ENCODE measurements at places on chromosomes 6 and 20.

- ATAC-seq: no peak
These were observed 3.7 kb downstream of the FLRT3 start for GRCh38 chr20:14333721-14334120.

DNA sequence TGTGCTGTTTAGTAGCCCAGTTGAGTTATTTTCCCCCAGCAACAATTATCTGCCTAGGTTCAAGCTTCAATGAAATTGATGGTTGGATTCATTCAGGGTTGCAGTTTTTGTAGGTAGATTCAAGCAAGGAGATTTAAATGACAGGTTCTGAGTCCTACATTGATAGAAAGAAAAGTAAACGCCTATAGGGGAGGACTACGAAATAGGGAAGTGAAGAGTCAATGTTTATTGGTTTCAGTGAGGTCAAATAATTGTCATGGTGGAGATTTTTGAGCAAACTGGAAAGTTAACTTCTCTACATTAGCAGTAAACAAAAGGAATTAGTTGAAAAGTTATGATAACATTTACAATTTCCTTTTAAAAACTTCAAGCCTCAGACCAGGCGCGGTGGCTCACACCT lies 734 bp upstream of the WFDC13 start:
- ATAC-seq: no peak

GRCh38 chr20:54284928-54285704 lies 77.2 kb downstream of the PFDN4 start:
- peak; percentile 90 for ATAC-seq

GRCh38 chr20:4046926-4047325 lies 31.6 kb upstream of the RNF24 start:
- ATAC-seq: no peak

- ATAC-seq: peak; percentile 78
These were observed 60.6 kb upstream of the NT5E start for GRCh38 chr6:85389151-85389797.

DNA sequence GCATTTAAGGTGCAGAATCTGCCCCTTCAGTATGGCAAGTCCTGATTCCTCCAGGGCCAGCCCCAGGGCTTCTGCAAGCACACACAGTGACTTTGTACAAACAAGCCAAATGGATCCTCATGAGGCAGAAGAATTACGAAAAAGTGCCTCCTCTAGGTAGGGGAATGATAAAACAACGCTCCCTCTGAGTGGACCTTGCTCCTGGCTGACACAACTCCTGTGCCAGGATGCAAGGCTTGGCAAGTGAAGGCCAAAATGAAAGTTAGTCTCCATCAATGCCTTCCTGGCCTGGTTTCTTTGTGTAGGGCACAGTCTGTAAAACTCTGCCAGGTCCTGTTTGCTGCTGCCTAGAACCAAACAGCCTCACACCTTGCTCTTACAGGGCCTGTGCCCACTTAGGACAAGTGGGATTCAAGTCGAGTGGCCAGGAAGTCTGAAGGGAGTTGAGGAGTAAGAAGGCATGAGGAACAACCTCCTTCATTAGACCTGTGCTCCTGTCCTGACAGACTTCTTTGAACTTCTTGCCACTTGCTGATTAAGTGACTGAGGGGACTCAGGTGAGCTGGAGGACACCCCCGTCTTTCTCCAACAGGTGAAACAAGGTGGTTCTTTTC lies 417.1 kb downstream of the CDC5L start:
- no peak for ATAC-seq

GRCh38 chr6:54865091-54865631 lies 18.6 kb downstream of the FAM83B start:
- no peak for ATAC-seq

DNA sequence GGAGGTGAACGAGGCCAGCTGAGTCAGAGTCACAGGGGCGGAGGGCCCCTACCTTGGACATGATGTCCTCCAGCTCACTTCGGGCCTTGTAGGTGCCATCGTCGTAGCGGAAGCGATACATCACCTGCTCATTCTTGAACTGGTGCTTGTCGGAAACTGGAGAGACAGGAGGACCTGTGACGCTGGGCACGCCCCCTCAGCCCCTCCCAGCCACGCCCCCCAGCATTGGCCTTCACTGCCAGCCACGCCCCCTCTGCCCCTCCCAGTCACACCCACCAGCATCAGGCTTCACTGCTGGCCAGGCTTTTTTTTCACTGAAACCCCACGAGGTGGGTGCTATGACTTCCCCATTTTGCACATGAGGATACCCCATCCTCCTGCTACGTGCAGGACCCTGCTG lies 148.2 kb downstream of the PREX1 start:
- no peak for ATAC-seq

DNA sequence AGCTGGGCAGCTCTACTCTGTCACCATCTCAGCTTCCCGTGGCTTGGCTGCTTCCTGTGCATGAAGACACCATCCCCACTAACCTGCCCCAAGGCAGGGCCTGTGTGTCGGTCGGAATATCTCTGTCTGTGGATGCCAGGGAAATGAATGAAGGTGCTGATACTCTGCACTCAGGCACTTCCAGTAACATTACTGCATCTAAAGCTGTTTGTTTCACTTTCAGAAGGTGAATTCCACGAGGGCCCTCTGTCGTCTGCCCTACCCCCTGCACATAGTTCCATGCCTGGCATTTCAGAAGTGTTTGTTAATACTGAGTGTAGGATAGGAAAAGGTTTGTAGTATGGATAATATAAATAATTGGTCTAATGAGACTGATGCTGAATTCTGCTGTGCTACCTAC lies 114.7 kb upstream of the GMDS start:
- ATAC-seq: no peak

GRCh38 chr6:138714493-138714892 lies 59.1 kb upstream of the CCDC28A start:
- ATAC-seq: no peak

DNA sequence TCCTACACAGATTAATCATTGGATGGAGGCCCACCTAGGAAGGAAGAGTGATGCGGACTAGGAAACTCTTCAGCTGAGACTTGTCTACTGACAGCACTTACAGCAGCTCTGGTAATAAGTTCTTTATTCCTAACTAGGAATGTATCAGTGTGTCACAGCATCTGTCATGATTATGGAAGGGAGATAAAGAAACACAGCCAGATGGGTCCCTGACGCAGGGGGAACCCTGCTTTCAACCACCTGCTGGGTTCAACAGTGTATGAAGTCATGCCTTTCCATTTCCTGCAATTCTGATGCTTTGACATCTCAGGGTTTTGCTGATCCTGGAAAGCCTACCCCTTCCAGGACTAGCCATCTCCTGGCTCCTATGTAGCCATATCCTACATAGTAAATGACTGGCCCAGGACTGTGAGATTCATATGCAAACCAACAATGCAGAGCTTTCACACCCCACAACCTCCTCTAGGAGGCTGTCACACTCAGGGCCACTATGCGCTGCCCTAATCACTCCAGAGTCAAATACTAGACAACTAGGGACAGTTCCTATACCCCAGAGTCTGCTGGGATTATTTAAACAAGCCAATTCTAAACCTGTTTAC lies 29.0 kb upstream of the MANEA start:
- no peak for ATAC-seq

DNA sequence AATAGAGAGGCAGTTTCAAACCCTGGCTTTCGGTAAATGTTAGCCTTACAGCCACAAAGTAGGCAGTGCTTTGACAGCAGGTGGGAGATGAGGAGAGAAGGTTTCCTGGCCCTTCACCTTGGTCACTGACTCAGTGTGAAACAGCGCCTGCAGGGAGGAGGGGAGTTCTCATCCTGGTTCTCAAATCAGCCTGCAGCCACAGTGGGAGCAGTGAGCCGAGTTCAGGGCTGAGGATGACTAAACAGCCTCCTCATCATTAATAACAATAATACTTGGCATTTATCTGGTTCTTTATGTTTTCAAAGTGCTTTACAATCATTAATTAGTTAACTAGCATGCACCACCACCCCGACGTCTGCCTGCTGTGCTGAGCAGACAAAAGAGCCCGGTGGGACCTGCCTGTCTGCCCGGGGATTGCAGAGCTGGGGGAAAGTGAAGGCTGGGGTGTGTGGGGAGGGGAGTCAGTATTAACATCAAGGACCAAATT lies 59.6 kb downstream of the PRDM1 start:
- peak; percentile 64 for ATAC-seq

DNA sequence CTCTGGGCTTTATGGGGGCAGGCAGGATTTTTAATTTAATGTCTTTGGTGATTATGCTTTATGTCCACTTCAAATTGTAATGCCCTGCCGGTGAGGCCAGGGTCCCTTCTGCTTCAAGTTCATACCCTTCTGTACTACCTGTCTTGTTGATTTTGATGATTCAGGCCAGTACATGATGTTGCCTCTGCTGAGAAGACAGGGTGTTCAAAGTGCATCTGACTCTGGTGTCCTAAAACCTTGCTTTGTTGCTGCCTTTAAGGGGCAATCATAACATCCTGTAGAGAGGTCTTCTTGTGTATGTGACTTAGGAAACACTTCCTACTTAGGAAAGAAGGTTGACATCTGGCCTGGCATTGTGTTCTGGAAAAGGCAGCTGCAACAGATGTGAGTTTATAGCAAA lies 113.2 kb downstream of the TMEM170B start:
- no peak for ATAC-seq

DNA sequence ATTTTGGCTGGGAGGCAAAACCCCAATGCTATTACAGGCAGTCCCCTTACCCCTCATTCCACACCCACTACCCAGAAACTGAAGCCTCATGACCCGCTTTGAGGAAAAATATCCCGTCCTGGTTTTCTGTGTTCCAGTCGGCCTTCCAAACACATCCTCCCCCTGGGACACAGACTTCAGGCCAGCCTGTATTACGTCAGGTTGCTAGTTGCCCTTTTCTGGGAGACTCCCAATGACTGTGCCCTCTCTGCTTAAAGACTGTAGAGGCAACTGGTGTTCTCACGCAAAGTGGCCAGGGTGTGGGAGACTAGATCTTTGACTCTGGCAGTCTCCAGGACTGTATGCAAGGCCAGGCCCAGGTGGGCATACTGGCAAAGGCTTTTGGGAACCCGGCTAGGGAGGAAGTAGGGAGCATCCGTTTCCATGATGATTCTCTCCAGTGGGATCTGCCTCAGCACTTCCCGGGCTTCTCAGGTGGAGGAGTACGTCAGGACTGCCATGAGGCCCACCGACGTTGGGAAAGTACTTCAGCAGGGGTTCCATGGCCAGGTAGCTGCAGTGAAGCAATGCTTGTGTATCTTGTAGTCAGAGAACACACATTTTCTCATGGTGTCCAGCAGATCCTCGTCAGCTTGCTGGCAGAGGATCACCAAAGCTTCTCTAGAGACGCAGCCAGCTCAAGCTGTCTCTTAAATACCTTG lies 34.9 kb downstream of the DYNLT1 start:
- no peak for ATAC-seq

DNA sequence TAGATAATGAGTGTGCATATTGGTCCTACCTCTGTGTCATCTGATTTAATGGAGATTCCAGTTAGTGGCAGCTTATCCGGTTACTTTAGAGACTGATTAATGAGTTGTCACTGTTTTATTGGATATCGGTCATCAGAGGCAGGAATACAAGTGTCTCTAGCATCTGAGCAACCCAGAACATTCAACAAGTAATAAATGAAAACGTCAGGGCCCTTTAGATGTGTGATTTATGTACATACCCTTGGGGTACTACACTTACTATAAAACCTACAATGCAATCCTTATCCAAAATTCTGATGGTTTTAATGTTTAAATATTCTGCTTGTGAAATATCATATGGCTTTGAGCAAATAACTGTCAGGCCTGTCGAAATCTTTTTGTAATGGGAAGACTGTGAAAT lies 1117.9 kb upstream of the FLRT3 start:
- ATAC-seq: no peak

DNA sequence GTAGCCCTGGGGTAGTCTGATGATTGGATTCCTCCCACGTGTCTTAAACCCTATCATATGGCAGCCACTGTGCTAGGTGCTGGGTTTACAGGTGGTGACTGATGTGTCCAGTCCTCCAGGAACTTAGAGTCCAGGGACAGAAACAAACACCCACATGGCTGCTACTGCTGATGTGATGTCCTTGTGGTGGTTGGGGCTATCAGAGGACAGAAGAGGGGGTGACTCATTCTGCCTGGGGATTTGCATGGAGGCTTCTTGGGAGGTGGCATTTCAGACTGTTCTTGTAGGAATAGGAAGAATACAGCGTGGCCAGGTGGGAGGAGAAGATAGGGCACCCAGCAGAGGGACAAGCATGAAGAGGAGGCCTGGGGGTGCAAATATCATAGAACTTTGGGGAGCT lies 9.8 kb downstream of the RAET1G start:
- peak; percentile 21 for ATAC-seq

DNA sequence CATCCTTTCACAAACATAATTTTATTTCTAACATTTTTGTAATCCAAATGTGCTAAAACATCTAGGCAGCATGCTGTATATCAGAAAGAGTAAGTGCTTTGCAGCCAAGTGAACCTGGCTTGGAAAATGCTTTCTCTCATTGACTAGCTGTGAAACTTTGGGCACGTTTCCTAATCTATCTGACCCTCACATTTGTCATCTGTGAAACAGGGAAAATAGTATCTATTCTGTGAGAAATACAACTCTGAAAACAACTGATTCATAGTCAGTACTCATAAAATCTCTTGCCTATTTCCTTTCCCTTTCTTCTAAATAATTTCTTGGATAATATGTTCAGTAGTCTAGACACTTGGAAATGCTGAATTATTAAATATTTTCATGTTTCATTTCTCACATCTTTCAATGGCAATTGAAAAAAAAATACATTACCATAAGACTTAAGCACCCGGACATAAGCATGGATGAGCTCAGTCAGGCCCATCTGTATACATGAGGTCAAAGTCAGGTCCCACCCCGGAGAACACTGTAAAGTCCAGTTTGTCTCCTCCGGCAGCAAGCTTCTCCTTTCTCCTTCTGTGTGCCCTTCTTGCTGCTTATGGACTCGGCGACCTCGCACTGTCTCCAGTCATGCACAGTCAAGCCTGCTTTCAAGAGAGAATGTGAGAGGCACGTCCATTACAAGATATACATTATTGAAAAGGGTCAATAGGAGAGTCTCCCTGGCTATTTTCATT lies 455.0 kb upstream of the SOX4 start:
- ATAC-seq: no peak

- ATAC-seq: peak; percentile 9
These were observed 298.4 kb downstream of the UTRN start for GRCh38 chr6:144583614-144583954.

DNA sequence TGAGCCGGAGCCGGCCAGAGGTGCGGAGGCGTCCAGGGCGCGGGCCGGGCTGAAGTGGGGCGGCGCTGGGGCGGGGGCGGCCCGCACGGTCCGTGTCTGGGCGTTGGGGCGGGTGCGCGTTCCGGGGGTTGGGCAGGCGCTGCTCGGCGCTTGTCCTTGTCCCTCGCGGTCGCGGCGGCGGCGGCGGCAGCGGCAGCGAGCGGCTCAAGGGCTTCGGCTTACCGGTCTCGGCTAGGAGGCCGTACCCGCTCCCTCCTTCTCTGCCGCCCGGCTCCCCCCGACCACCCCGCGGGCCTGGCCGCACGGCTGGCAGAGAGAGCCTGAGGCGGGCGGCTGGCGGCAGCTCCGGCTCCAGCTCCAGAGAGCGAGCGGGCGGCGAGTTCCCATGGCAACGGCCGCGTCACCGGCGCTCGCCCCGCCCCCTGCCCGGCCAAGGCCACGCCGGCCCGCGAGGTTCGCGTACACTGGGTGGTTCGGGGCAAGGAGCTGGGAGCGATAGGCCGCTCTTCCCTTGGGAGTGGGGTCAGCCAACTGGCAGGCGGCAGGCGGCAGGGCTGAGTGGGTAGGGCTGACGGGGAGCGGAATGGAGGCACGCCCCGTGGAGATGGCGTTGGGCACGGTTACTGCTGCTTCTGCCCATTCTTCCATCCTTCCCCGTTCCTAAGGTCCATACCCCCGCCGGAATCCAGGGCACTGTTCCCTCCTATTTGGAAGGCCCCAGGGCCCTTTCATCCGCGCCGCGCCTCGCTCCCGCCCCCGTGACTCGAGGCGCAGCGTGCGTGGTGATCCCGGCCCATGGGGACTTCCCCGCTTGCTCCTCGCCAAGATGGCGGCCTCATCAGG lies at the start of gene LRRC73:
LRRC73 (minus strand) TSS at position 363 of the 843 bp plus-strand sequence. CDS start 561 bp downstream, outside the sequence.
- peak; percentile 87 for ATAC-seq

- no peak for ATAC-seq
These were observed 10.6 kb upstream of the NDRG3 start for GRCh38 chr20:36756496-36756895.
